ENCODE measurements at places on chromosomes 2 and 18. TPM values are rescaled to one million over a fixed set of nuclear protein-coding genes. Genes with fewer than 3 reads are reported as not detected.

DNA sequence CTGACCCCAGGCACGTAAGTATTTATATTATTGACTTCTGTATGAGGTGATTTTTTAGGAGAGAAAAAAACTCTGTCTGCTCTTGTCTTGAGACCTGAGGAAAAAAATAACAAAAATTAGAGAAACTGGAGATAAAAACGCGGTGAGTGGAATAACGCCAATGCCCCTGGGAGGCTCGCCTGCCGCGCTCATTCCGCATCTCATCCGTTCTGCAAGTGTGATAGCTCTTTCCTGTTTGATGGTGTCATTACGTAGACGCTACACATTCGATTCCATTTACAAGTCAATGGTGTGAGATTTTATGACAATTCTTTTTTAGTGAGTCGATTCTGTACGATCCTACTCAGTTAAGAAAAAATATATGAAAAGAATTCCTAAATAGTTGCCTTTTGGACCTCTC is 194.3 kb upstream of the SMIM21 start:
- no peak overlapping the region for H3K27ac ChIP-seq
- no peak for DNase-seq
- no peaks in the 10 kb centered on the region for H3K27me3 ChIP-seq
- H3K4me3 ChIP-seq: no peak overlapping the region
- H3K36me3 ChIP-seq: no peaks in the 10 kb centered on the region

DNA sequence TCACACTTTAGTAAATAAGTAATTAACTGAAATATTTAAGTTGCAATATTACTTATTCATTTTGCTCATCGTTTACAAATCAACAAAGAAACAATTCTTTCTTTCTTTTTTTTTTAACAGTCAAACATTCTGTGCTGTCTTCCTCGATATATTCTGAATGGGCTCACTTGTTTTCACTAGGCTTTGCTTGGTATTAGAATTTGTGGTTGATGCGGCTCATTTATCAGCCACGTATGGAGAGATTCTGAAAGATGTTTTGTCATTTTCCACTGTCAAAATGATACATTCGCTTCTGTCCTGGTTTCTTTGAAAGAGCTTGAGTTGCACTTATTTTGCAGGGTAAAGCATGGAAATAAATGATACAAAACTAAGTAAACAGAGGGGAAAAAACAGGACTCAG is 323.7 kb downstream of the LRRTM1 start:
- no peaks in the 10 kb centered on the region for H3K36me3 ChIP-seq
- no peak overlapping the region for H3K4me3 ChIP-seq
- H3K27ac ChIP-seq: no peak overlapping the region
- no peaks in the 10 kb centered on the region for H3K27me3 ChIP-seq

GRCh38 chr2:120243211-120243610 is 9.4 kb upstream of the RALB start:
- H3K27ac ChIP-seq: no peak overlapping the region
- H3K4me3 ChIP-seq: no peak overlapping the region
- H3K27me3 ChIP-seq: no peaks in the 10 kb centered on the region
- H3K36me3 ChIP-seq: no peaks in the 10 kb centered on the region
- peaks cover 10% of the 10 kb centered on the region for H3K4me1 ChIP-seq

DNA sequence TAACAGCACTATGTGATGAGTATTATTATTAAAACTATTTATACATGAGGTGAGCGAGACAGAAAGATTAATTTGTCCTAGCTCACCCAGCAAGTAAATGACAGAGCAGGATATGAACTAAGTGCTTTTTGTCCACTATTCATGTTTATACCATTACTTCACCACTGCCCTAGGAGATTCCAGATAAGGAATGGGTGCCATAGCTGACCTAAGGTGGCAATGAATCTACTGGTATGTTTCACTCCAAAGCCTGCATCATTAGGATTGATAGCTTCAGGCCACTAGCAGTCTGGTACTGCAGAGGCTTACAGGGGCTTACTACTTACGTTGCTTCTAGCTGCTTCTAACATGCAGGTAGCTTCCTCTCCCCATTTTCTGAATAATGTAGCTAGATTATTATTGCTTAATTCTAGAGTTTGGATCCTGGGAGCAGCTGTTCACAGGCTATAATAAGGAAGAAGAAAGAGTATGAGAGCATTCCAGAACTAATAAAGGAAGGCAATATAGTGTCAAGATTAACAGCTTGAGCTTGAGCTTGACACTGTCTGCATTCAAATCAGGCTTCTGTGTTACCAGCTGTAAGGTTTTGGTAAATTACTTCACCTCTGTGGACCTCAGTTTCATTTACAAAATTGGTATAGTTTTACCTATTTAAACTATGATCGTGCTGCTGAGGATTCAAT is 153.7 kb downstream of the GALNT3 start:
- no peaks in the 10 kb centered on the region for H3K27me3 ChIP-seq
- DNase-seq: no peak
- H3K4me3 ChIP-seq: no peak overlapping the region
- H3K4me1 ChIP-seq: no peaks in the 10 kb centered on the region
- H3K36me3 ChIP-seq: no peaks in the 10 kb centered on the region

GRCh38 chr18:34189656-34190435 is 34.9 kb downstream of the NOL4 start:
- no peaks in the 10 kb centered on the region for H3K4me1 ChIP-seq
- H3K27ac ChIP-seq: no peak overlapping the region
- DNase-seq: no peak
- no peaks in the 10 kb centered on the region for H3K36me3 ChIP-seq

GRCh38 chr2:111046670-111047069 is 74.0 kb upstream of the BCL2L11 start:
- DNase-seq: no peak
- no peaks in the 10 kb centered on the region for H3K4me1 ChIP-seq
- no peak overlapping the region for H3K4me3 ChIP-seq
- H3K36me3 ChIP-seq: no peaks in the 10 kb centered on the region
- H3K27me3 ChIP-seq: no peaks in the 10 kb centered on the region

GRCh38 chr18:51168026-51168742 is 29.3 kb downstream of the MEX3C start:
- no peak overlapping the region for H3K4me3 ChIP-seq
- peaks cover 3% of the 10 kb centered on the region for H3K4me1 ChIP-seq
- DNase-seq: no peak
- no peaks in the 10 kb centered on the region for H3K27me3 ChIP-seq

DNA sequence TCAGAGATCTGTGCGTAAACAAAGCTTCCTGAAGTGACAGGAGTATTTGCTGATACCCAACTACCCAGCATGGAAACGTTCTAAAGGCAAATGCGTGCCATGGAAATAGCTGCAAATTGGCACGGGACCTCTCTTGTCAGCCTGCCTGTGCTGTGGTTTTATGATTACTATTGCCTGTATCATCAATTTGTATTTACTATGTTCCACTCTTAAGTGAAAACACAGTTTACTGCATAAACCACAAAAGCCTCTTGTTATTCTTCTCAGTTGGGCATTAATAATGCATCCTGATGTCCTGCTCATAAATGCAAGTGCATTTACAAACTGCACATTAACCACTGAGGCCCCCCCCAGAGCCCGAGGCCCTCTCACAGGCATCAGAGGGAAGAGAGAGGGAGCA is 196.6 kb upstream of the SLC35G4 start:
- H3K4me1 ChIP-seq: no peaks in the 10 kb centered on the region
- no peak overlapping the region for H3K27ac ChIP-seq
- no peaks in the 10 kb centered on the region for H3K27me3 ChIP-seq
- DNase-seq: no peak

DNA sequence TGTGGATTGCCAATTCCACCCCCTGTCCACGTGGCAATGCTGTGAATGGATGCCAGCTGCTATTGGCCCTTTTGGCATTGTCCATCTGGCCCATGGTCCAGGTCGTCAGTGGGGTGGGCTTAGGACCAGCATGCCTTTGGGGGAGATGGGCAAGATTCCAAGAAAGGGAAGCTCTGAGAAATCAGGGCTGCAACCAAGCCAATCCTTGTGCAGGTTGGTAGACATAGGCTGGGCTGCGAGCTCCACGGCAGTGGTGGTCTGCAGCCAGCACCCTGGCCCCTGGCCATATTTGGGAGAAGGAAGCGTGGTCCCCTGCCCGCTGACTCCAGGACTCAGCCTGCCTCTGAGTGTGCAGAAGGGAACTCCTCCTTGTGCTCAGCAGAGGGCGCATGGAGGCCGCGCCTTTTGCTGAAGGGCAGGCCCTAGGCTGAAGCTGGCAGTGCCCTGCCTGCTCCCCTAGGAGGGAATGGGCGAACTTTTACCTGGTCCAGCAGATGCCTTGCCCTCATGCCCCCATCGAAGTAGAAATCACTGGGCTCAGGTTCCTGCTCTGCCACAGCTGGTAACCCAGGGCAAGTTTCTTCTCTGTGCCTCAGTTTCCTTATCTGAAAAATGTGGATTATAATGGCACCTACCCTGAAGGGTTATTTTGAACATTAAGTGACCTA is 5.4 kb downstream of the SPR start:
- peaks cover 32% of the 10 kb centered on the region for H3K4me1 ChIP-seq
- DNase-seq: peak; percentile 74
- H3K36me3 ChIP-seq: no peaks in the 10 kb centered on the region
- H3K4me3 ChIP-seq: no peak overlapping the region

GRCh38 chr2:43426305-43427031 is 169.4 kb downstream of the THADA start:
- peak overlapping the region; percentile 78 for H3K27ac ChIP-seq
- no peaks in the 10 kb centered on the region for H3K27me3 ChIP-seq
- peaks cover 7% of the 10 kb centered on the region for H3K4me1 ChIP-seq
- peaks cover 9% of the 10 kb centered on the region for H3K36me3 ChIP-seq
- peak; percentile 66 for DNase-seq

DNA sequence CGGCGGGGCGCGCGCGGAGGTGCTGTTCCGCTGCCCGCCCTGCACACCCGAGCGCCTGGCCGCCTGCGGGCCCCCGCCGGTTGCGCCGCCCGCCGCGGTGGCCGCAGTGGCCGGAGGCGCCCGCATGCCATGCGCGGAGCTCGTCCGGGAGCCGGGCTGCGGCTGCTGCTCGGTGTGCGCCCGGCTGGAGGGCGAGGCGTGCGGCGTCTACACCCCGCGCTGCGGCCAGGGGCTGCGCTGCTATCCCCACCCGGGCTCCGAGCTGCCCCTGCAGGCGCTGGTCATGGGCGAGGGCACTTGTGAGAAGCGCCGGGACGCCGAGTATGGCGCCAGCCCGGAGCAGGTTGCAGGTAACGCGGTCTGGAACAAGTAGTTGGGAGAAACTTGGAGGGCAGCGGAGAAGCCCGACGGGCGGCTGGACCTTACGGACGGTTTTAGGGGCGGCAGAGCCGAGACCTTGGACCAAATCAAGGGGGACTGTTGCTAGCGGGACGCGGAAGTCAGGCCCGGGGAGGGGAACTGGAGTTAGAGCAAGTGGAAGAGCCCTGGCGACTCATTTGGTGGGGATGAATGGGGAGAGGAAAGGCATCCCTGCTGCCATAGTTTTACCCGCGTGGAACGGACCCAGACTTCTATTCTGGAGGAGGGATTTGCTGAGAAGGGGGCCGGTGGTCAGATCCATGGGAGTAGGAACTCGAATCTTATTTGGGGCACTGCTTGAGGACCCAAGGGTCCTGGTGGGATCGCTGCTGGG is 573 bp downstream of the IGFBP2 start:
- DNase-seq: no peak
- no peaks in the 10 kb centered on the region for H3K4me1 ChIP-seq
- peaks cover 71% of the 10 kb centered on the region for H3K27me3 ChIP-seq
- no peaks in the 10 kb centered on the region for H3K36me3 ChIP-seq
- peak overlapping the region; percentile 34 for H3K4me3 ChIP-seq

DNA sequence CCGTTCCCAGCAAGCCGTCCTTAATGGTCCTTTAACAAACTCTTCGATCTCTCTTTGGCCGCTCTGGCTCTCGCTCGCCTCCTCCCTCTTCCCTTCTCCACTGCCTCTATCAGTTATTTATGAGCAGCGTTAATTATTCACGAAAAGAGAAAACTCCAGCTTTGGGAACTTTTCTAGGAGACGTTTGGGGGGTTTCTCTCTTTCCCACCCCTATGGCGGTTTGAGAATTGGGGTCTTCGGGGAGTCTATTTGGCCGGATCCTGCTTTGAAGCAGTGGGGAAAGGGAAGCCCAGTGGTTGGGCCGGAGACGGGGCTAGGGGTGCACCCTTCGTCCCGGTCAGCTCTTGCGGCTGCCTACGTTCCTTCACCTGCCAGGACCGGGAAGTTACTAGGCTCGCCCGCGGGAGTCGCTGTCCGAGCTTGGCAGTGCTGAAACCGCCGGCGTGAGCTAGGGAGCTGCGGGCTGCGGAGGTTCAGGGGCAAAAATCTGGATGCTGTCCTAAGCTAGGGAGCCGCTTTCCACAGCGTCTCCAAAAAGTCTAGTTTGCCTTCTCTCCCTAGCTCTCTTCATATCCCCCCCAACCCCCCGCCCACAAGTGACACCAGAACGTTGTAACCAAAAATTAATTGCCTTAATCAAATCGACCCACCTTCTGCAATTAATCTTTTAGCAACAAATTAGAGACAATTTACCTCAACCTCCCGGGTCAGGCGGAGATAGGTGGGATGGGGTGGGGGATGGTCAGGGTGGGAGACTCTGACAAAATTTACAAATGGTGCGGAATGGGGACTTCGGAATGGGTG is 8.9 kb upstream of the SKOR2 start:
- peaks cover 63% of the 10 kb centered on the region for H3K27me3 ChIP-seq
- peaks cover 6% of the 10 kb centered on the region for H3K4me1 ChIP-seq
- H3K36me3 ChIP-seq: no peaks in the 10 kb centered on the region
- no peak overlapping the region for H3K4me3 ChIP-seq
- H3K27ac ChIP-seq: no peak overlapping the region
- DNase-seq: peak; percentile 43

- H3K4me1 ChIP-seq: no peaks in the 10 kb centered on the region
- DNase-seq: no peak
- H3K27ac ChIP-seq: no peak overlapping the region
- H3K36me3 ChIP-seq: no peaks in the 10 kb centered on the region
Measured at GRCh38 chr2:1799174-1799573, 54.9 kb upstream of the PXDN start.

DNA sequence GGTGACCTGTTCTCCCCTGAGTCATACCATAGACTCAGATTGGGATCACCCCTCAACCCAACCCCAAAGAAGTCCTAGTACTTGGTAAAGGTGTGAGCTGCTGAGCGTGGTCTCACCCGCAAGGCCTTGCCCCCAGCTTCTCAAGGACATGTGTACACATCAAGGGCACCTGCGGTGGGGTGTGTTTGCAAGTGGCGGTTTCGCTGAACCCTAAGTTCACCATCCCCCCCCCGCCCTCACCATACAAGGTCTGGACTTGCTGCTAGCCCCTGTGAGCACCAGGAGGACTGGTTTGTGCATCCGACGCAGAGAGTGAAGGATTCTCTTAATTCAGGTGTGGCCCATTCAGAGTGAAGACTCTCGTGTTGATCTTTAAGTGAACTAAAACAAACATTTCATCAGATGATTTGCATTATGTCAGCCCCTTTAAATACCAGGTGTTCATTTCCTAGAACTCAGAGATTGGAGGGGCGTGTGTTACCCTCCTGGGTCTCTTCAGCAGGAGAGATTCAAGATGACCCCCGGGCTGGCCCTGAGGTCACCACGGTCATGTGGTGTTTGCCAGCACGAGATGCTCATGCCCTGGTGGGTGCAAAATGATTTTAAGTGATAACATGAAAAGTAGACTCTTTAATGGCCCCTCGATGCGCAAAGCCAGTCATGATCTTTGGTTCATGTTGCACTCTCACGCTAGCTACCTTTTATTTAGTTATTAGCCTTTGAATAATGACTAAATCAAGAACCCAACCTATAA is 27.8 kb downstream of the MTERF4 start:
- H3K4me3 ChIP-seq: no peak overlapping the region
- DNase-seq: no peak
- no peaks in the 10 kb centered on the region for H3K27me3 ChIP-seq

GRCh38 chr18:9506046-9506792 is 30.9 kb downstream of the RALBP1 start:
- no peak overlapping the region for H3K4me3 ChIP-seq
- H3K36me3 ChIP-seq: no peaks in the 10 kb centered on the region
- DNase-seq: no peak
- H3K27ac ChIP-seq: no peak overlapping the region
- H3K27me3 ChIP-seq: no peaks in the 10 kb centered on the region

Gene MREG
- total RNA-seq: 13.9 TPM

Gene ZBTB7C
- 8.7 TPM for total RNA-seq

Gene UGT1A5
- total RNA-seq: not detected

Gene RDH14
- 19.6 TPM for total RNA-seq

Gene OXER1
- 1.7 TPM for total RNA-seq
